ENCODE measurements at places on chromosomes 16 and 17.
A peak's percentile ranks its signal among the peaks of the same experiment; 100 is the strongest.

GRCh38 chr16:50313596-50314478, 47.5 kb downstream of the ADCY7 start:
- DNase-seq = peak; percentile 37
- peak overlapping the region; percentile 43 for H3K27ac ChIP-seq
- peaks cover 18% of the 10 kb centered on the region for H3K36me3 ChIP-seq
- H3K27me3 ChIP-seq = no peaks in the 10 kb centered on the region

DNA sequence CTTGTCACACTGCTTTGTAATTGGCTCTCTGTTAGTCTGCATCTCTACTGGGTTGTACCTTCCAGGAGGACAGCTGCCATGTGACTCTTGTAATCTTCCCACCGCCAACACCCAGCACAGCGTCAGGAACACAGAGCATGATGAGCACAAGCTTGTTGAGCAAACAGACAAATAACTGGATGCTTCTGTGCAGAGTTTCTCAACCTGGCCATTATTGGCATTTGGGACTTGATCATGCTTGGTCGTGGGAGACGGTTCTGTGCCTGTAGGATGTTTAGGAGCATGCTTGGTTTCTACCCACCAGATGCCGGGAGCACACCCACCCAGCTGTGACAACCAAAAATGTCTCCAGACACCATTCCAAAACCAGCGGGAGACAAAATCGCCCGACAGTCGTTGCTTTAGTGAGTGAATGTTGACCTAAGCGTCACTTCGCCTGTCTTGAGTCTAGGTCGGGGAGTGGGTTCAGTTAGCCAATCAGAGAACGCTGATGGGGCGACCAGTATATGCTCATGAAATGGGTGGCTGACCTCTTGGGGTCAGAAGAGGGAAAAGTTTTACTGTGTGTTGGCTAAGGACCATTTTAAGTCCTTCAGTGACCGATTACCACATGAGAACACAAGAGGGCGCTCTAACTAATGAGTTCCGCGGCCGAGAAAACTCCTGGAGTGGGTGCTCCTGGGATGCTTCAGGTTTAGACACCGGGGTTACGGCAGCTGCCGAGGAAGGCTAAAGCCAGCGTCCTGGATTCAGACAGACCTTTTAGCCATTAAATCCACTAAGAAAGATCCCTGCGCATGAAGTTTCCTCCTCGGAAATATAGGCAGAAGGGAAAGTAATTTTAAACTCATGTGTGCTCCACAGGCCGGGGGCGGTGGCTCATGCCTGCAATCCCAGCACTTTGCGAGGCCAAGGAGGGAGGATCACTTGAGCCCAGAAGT, 57.8 kb upstream of the TEX2 start:
- no peaks in the 10 kb centered on the region for H3K36me3 ChIP-seq
- H3K27me3 ChIP-seq = no peaks in the 10 kb centered on the region
- no peaks in the 10 kb centered on the region for H3K4me1 ChIP-seq
- no peak overlapping the region for H3K4me3 ChIP-seq

DNA sequence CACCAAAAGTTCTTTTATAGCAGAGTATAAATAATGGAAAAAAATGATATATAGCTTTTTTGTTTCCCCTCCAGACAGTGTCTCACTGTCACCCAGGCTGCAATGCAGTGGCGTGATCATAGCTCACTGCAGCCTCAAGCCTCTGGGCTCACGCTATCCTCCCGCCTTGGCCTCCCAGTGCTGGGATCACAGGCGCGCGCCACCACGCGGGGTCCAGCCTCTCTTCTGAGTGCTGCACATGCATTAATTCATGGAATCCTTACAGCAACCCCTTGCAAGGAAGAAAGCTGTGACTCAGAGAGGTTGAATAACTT, 18.0 kb upstream of the ZNF629 start:
- H3K36me3 ChIP-seq = no peaks in the 10 kb centered on the region
- no peak for DNase-seq
- H3K4me1 ChIP-seq = peaks cover 7% of the 10 kb centered on the region
- H3K27me3 ChIP-seq = no peaks in the 10 kb centered on the region
- peak overlapping the region; percentile 86 for H3K4me3 ChIP-seq
- peak overlapping the region; percentile 76 for H3K27ac ChIP-seq

DNA sequence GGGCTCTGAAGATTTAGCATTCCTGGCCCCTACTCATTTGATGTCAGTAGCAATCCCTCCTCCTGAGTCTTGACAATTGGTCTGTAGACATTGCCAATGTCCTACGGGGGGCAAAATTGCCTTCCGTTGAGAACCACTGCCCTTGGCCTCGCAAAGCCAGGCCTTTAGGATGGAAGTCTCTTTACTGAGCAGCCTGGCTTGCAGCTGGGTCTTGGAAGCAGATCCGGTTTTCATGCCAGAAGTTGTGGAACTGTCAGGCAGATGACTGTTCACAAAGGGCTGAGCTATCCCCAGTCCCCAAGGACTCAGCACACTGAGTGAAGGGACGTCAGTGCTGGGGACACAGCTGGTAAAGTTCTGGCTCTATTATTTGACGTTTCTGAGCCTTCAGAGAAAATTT, 83.2 kb downstream of the WSCD1 start:
- no peaks in the 10 kb centered on the region for H3K36me3 ChIP-seq
- no peak overlapping the region for H3K27ac ChIP-seq
- H3K4me3 ChIP-seq = no peak overlapping the region
- no peaks in the 10 kb centered on the region for H3K27me3 ChIP-seq

DNA sequence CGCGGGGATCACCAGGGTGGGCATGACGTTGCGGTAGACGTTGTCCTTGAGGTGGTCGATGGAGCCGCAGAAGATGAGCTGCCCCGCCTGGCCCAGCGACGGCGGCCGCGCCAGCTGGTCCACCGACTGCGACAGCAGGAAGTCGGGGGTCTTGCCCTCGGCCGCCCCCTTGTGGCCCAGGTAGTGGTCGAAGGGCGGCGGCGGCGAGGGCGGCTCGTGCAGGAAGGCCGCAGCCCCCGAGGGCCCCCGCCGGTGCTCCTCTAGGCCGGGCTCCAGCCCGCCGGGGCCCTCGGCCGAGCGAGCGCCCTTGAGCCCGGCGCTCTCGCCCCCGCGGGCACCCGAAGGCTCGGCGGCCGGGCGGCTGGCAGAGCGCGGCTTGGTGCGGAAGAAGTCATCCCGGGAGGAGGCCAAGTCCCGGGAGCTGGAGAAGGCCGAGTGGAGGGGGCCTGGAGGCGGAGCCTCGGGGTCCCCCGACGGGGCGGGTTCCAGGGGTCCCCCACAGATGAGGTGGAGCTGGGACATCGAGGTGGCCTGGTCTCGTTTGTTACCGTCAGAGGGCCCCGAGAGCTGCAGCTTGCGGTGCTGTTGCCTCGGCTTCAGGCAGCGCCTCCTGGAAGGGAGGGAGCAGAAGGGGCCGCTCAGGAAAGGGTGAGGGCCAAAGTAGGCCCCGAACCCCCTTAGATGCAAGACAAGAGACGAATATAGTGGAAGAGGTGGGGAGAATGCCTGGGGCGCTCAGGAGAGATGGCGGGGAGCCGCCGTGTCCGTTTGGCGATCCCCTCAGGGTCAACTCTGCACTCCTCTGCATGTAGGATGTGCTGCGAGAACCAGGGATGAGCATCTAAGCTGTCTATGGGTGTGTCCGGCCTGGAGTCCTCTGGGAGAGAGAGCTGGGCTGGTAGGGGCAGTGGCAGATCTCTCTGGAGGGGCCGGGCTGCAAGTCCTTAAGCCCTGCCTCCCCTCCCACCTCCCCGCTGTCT, 8.8 kb downstream of the FAM171A2 start:
- no peak overlapping the region for H3K27ac ChIP-seq
- H3K36me3 ChIP-seq = no peaks in the 10 kb centered on the region
- H3K4me1 ChIP-seq = no peaks in the 10 kb centered on the region
- DNase-seq = peak; percentile 50
- H3K27me3 ChIP-seq = no peaks in the 10 kb centered on the region

GRCh38 chr17:49190932-49191331, 19.4 kb downstream of the GNGT2 start:
- H3K27me3 ChIP-seq = no peaks in the 10 kb centered on the region
- H3K4me3 ChIP-seq = no peak overlapping the region
- H3K36me3 ChIP-seq = peaks cover 4% of the 10 kb centered on the region
- DNase-seq = no peak
- H3K27ac ChIP-seq = no peak overlapping the region

GRCh38 chr16:82589407-82589806, 37.4 kb upstream of the CDH13 start:
- no peak for DNase-seq
- H3K4me1 ChIP-seq = no peaks in the 10 kb centered on the region
- H3K27ac ChIP-seq = no peak overlapping the region
- H3K27me3 ChIP-seq = no peaks in the 10 kb centered on the region
- no peaks in the 10 kb centered on the region for H3K36me3 ChIP-seq
- H3K4me3 ChIP-seq = no peak overlapping the region

DNA sequence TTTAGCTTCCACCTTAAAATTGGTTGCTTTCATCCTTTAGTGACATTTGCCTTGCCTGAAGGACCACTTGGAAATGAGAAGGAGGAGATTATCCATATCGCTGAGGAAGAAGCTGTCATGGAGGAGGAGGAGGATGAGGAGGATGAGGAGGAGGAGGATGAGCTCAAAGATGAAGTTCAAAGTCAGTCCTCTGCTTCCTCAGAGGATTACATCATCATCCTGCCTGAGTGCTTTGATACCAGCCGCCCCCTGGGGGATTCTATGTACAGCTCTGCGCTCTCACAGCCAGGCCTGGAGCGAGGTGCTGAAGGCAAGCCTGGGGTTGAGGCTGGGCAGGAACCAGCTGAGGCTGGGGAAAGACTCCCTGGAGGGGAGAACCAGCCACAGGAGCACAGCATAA, 11.5 kb upstream of the TMEM106A start:
- peaks cover 43% of the 10 kb centered on the region for H3K36me3 ChIP-seq
- no peak overlapping the region for H3K27ac ChIP-seq
- H3K4me1 ChIP-seq = no peaks in the 10 kb centered on the region
- DNase-seq = no peak

DNA sequence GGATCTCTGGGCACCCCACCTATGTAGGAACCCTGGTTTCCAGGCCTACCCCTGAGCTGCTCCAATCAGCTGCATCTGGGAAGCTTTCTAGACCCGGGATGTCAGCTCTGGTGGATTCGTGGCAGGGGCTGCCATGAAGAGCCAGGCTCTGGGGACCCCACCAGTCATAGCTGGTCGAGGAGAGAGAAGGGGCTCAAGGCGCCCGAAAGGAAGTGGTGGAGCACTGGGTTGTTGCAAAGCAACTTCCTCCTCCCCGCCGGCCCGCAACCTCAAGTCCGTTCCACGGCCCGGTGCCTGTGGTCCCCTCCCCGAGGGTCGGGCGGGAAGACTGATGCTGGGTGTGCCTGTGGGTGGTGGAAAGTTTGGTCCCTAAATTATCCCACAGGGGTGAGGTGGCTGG, 10.2 kb downstream of the TBKBP1 start:
- no peak for DNase-seq
- no peaks in the 10 kb centered on the region for H3K36me3 ChIP-seq
- H3K4me1 ChIP-seq = peaks cover 79% of the 10 kb centered on the region
- no peaks in the 10 kb centered on the region for H3K27me3 ChIP-seq
- no peak overlapping the region for H3K27ac ChIP-seq

DNA sequence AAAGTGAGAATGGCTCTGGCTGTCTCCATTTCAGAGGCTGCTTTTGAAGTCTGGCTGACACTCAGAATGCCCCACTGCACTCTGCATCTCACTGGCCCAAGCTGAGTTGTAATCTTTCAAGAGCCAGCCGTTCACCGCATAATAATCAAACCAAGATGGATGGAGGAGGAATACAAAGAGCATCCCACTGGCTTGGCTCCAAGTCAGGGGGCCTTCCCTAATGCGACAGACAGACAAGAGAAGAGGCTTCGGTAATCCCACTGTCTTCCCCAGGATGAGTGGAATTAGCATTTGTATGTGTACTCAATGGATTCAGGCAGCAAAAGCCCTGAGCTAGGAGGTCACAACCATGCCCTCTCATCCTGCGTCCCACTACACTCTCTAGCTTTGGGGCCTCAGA, 68.0 kb downstream of the CBLN1 start:
- H3K36me3 ChIP-seq = no peaks in the 10 kb centered on the region
- DNase-seq = no peak
- H3K4me3 ChIP-seq = no peak overlapping the region
- H3K27ac ChIP-seq = no peak overlapping the region
- no peaks in the 10 kb centered on the region for H3K27me3 ChIP-seq

- no peak overlapping the region for H3K4me3 ChIP-seq
- no peak overlapping the region for H3K27ac ChIP-seq
- peaks cover 10% of the 10 kb centered on the region for H3K4me1 ChIP-seq
- no peak for DNase-seq
Observed at GRCh38 chr17:27458524-27458908, 2.3 kb downstream of the KSR1 start.

DNA sequence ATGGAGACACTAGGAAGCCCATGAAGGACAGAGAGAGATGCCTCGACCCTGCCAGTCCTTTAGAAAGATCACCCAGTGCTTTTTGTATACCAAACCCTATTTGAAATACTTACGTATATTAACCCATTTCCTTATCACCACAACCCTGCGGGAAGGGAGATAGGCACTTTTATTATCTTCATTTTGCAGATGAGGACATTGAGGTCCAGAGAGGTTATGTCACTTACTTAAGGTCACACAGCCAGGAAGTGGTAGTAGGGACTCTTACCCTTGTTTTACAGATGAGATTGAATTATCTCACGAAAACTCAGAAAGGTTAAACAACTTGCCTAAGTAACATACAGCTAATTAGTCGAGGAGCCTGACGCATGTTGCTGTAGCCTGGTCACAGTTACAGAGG, 38.2 kb downstream of the IL4R start:
- no peak overlapping the region for H3K4me3 ChIP-seq
- H3K27ac ChIP-seq = peak overlapping the region; percentile 6
- H3K4me1 ChIP-seq = peaks cover 4% of the 10 kb centered on the region
- H3K27me3 ChIP-seq = no peaks in the 10 kb centered on the region
- DNase-seq = no peak

DNA sequence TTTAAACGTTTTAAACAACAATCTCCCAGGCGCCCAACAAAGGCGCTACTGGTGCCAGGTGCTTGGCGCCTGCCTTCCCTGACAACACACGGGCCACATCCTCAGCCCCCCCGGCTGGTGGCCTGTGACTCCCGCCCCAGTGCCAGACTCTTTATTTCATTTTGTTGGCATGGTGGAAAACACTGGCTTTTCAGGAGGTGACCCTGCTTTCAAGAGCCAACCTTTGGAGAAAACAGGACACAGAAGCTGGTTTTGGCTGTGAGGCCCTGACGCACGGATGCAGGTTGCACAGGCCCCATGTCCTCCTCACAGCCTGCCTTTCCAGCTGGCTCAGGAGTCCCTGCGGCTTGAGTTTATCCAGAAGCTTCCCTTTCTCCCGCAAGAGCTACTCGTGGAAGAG, 100.0 kb downstream of the METRNL start:
- H3K4me3 ChIP-seq = no peak overlapping the region
- H3K27me3 ChIP-seq = no peaks in the 10 kb centered on the region
- H3K36me3 ChIP-seq = no peaks in the 10 kb centered on the region
- H3K4me1 ChIP-seq = no peaks in the 10 kb centered on the region
- H3K27ac ChIP-seq = no peak overlapping the region

- no peaks in the 10 kb centered on the region for H3K4me1 ChIP-seq
- H3K27ac ChIP-seq = no peak overlapping the region
- DNase-seq = no peak
- H3K27me3 ChIP-seq = no peaks in the 10 kb centered on the region
- no peak overlapping the region for H3K4me3 ChIP-seq
- H3K36me3 ChIP-seq = peaks cover 40% of the 10 kb centered on the region
Observed at GRCh38 chr17:42104264-42104663, 6.0 kb upstream of the ZNF385C start.
